Activated T-cell treated with anti-CD3 and anti-CD28 coated beads, Interleukin-2, amount 50 U/mL, for 48 hours (primary cell): ENCODE measurements at places on chromosomes 7 and 10.

GRCh38 chr10:63256009-63256773 is 123.1 kb downstream of the NRBF2 start:
- no peak for DNase-seq

- DNase-seq = no peak
Observed at GRCh38 chr10:84076047-84076388, 63.3 kb upstream of the GHITM start.

DNA sequence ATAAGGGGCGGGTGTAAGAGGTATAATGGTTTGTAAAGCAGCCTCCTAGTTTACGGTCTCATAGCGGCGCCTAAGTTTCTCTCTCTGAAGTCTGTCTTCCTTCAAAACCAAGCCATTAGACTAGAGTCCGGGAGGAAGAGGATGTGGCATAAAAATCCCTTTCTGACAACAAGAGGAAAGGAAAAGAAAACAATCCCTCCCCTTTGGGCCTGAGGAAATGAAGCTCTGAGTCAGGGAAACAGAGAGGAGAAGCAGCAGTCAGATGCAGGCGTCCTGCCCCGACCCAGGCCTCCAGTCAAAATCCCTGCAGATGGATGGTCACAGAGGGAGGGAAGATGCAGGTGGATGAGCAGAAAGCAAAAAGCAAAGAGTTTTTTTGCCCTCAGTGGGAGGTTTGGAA is 23.7 kb downstream of the PARP12 start:
- DNase-seq = no peak

DNA sequence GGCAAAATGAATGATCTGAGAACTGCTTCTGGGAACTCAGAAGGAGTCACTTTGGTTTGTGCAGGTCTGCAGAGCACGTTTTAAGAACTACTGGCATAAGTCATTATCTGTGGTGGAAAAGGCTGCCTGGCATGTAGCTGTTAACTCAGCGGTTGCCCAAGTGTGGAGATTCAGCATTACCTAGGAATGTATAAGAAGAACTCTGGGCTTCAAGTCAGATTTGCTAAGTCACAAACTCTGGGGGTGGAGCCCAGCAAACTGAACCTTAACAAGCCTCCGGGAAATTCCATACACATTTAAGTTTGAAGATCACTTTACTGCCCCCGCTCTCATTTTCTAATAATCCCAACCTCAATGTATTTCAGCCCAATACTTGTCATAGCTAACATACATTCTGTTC is 31.1 kb downstream of the PLXDC2 start:
- no peak for DNase-seq

DNA sequence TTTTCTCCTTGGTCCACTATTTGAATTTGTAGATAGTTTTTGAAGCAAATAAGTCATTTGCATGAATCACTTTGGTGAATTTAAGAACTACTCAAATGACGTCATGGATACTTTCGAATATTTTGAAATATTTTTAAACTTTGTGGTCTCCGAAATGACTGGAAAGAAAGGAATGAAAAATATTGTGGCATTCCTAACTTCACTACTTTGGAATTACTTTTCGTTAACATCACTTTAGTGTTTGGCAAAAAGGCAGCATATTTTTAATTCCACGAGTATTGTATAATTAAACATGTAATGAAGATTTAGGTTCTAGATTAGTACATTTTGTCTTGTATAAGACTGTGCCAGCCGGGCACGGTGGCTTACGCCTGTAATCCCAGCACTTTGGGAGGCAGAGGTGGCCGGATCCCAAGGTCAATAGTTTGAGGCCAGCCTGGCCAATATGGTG is 35.3 kb upstream of the ZRANB1 start:
- no peak for DNase-seq

DNA sequence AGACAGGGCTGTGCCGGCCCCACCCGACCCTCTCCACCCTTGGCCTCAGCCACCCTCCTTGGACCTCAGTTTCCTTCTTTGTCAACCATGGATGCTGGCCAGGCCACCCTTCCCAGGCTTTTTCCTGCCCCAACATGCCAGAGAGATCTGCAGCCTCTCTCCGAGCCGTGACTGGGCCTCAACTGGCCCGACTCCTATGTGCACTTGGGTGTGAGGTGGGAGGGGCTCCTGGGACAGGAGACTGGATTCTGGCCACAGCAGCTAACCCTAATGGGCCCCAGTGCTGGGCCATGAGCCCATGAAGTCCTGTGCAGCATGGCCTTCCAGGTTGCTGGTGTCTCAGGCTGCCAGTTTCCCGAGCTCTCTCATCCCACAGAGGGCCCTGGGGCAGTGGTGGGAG is 47.7 kb upstream of the PCBD1 start:
- no peak for DNase-seq

- no peak for DNase-seq
Observed at GRCh38 chr7:36692456-36692855, 31.8 kb downstream of the AOAH start.

GRCh38 chr10:72738486-72738885 is 46.5 kb downstream of the MCU start:
- no peak for DNase-seq
